Activated B cell treated with CpG ODN at 0.5 μM for 24 hours (primary cell): ENCODE measurements at places on chromosomes 11 and 22.

- no peaks in the 10 kb centered on the region for H3K36me3 ChIP-seq
- H3K4me1 ChIP-seq = no peaks in the 10 kb centered on the region
- no peak for DNase-seq
- no peak overlapping the region for H3K27ac ChIP-seq
- H3K4me3 ChIP-seq = no peak overlapping the region
- H3K27me3 ChIP-seq = peaks cover 10% of the 10 kb centered on the region
Measured at GRCh38 chr22:26394777-26395176, 34.3 kb upstream of the ASPHD2 start.

GRCh38 chr22:31586137-31586920 is 75.7 kb downstream of the PISD start:
- no peaks in the 10 kb centered on the region for H3K27me3 ChIP-seq
- peaks cover 56% of the 10 kb centered on the region for H3K36me3 ChIP-seq
- DNase-seq = no peak
- H3K27ac ChIP-seq = peak overlapping the region; percentile 19

DNA sequence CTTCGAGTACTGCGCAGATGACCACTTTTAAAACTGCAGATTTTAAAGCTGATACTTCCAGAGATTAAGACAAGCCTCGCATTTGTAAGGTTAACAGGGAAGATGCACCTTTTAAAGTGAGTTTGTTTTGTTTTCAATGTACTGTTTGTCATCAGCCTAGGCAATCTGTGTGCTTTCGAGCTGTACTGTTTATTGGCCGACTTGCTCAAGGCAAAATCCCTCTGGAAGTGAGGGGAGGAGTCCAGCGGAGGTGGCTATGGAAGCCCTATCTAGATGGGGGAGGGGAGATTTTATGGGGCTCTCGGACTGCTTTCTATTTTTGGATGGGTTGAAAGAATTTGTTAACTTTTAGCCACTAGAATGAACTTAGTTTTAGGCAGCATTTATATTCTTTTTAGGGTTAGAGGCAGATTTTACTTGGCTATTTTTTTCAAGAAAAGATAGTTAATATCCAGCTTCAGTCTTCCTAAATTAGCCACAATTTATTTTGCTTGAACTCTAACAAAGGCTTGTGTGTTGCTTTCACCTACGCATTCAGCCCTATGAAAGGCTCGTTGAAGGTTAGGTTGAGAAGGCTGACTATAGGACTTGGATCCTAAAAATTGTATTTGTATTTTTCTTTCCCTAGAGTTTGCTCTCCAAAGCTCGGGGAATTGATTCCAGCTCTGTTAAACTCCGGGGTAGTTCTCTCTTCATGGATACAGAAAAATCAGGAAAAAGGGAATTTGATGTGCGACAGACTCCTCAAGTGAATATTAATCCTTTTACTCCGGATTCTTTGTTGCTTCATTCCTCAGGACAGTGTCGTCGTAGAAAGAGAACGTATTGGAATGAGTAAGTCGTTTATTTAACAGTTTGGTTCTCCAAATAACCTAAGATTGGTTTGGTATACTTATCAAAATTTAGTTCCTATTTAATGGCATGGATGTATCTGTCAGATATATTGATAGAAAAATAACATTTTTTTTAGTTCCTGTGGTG is 2.1 kb downstream of the WEE1 start:
- H3K27ac ChIP-seq = peak overlapping the region; percentile 85
- DNase-seq = no peak
- no peaks in the 10 kb centered on the region for H3K27me3 ChIP-seq

DNA sequence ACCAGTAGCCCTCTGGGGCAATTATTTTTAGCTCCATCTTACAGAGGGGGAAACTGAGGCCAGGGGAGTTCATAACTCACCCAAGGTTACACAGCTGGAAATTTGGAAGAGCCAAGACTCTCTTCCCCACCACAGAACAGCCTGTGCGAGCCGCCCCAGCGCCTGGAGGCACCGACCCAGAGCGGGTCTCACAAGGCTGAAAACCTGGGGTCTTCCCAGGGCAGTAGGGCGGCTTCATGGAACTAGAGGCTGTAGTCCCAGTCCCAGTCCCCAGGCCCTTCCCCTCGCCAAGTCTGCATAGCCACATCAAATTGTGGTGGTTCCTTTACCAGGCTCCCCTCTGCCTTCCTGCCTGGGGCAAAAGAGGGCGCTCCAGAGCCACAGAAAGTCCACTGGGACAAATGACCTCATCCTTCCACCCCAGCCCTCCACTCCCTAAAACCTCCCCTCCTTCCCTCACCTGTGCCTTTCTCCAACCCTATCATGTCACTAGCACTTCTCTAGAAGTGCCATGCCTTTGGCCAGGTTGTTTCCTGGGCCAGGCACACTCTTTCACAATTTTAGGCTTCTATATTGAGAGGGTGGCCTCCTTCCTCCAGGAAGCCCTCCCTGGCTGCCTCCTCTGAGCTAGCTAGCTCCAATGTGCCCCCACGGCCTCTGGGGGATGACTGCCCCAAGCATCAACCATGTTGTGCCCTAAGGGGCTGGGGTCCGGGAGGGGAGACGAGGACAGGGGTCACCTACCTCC is 15.2 kb upstream of the CDC42EP1 start:
- H3K27ac ChIP-seq = no peak overlapping the region
- H3K27me3 ChIP-seq = peaks cover 23% of the 10 kb centered on the region
- H3K4me1 ChIP-seq = peaks cover 10% of the 10 kb centered on the region
- H3K36me3 ChIP-seq = no peaks in the 10 kb centered on the region

- peak overlapping the region; percentile 43 for H3K27ac ChIP-seq
- DNase-seq = no peak
Measured at GRCh38 chr22:40196628-40197360, 19.1 kb downstream of the TNRC6B start.

DNA sequence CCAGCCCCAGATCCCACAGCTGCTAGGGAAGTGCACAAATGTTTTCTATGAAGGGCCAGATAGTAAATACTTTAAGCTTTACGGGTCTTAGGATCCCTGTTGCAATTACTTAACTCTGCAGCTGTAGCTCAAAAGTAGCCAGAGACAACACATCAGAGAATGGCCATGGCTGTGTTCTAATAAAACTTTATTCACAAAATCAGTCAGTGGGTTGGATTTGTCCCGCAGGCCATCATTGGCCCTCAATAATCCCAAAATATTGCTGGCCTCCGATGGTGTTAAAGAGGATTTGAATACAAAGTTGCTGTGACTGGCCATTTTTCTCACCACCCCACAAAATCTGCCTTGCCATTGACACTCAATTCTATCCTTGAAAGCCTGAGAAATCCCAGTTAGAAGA is 49.6 kb downstream of the ISX start:
- peaks cover 8% of the 10 kb centered on the region for H3K27me3 ChIP-seq
- H3K4me3 ChIP-seq = no peak overlapping the region
- H3K36me3 ChIP-seq = no peaks in the 10 kb centered on the region
- H3K4me1 ChIP-seq = no peaks in the 10 kb centered on the region
- DNase-seq = no peak

GRCh38 chr11:84655712-84656111 is 971.4 kb downstream of the DLG2 start:
- H3K4me1 ChIP-seq = no peaks in the 10 kb centered on the region
- H3K4me3 ChIP-seq = no peak overlapping the region
- no peak for DNase-seq
- H3K27me3 ChIP-seq = no peaks in the 10 kb centered on the region

GRCh38 chr11:71349627-71350026 is 97.2 kb upstream of the SHANK2 start:
- no peak overlapping the region for H3K4me3 ChIP-seq
- peaks cover 20% of the 10 kb centered on the region for H3K27me3 ChIP-seq
- no peak overlapping the region for H3K27ac ChIP-seq
- no peak for DNase-seq
